Stimulated activated CD4-positive, alpha-beta T cell treated with anti-CD3 and anti-CD28 coated beads, Interleukin-4, amount 100 ng/mL, for 24 hours (primary cell): ENCODE measurements at places on chromosomes 3 and 15.
A peak's percentile ranks its signal among the peaks of the same experiment; 100 is the strongest.

- no peak for DNase-seq
Observed at GRCh38 chr3:136893848-136894443, 31.9 kb downstream of the NCK1 start.

- no peak for DNase-seq
Observed at GRCh38 chr15:80367094-80367493, 37.1 kb upstream of the ARNT2 start.

- DNase-seq: no peak
Observed at GRCh38 chr3:175478301-175478700, 619.2 kb downstream of the NAALADL2 start.

GRCh38 chr15:25787381-25787780 lies 75.7 kb downstream of the ATP10A start:
- no peak for DNase-seq

GRCh38 chr15:38614621-38615020 lies 50.0 kb upstream of the RASGRP1 start:
- DNase-seq: no peak

DNA sequence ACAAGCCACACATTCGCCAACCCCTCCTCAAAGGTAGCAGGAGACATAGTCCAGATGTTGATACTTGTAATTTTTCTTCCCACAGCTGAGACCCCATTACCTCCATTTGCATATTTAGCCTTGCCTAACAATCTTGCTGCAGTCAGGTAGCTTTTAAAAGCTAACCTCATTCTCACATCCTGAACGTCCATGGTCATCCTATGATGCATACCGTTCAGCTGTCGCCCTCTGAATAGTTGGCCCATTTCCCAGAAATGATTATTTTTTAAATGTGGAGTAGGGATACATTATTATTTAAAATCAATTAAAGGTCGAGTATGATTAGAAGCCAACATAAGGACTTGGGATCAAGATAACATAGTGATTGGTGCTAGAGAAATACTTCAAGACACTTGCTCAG lies 165.0 kb downstream of the MEX3B start:
- DNase-seq: no peak

DNA sequence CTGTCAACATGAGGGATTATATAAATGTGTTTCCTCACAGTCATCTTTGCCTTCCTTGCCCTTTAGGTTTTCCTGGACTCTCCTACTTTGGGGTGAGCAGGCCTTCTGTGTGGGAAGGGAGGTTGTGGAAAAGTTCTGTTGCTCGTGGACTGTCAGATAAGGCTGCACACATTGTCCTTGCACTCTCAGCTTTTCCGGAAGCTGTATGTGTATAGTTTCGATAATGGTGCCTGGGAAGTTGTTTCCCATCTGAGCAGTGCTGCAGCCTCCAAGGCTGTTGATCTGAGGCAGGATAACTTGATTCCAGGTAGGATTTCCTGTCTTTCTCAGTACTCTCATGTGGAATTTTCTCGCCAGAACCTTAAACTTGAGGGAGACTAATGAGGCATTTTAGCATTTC lies 297.8 kb upstream of the AZI2 start:
- no peak for DNase-seq

GRCh38 chr3:157275832-157276231 lies 115.9 kb upstream of the CCNL1 start:
- DNase-seq: no peak

GRCh38 chr3:160810362-160811236 lies 54.6 kb downstream of the PPM1L start:
- no peak for DNase-seq

DNA sequence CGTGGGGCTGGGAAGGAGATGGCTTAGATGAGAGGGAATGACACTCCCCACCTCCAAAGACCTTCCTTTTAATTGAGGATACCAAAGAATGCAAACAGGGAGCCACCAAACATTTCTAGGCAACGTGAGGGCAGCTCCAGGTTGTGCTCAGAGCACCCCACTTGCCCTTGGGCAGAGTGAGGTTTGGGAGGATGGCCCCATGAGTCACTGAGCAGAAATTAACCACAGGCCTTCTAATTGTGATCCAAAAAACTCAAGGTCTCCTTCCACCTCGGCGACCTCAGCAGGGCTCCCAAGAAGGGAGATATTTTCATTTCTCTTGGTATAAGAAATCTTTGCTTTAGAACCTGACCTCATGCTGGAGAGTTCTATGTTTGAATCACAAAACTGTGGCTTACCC lies 305.0 kb upstream of the TPM1 start:
- no peak for DNase-seq

GRCh38 chr3:71119171-71119570 lies 464.4 kb downstream of the FOXP1 start:
- DNase-seq: no peak

GRCh38 chr3:197186887-197187588 lies 111.4 kb downstream of the DLG1 start:
- DNase-seq: peak; percentile 31

DNA sequence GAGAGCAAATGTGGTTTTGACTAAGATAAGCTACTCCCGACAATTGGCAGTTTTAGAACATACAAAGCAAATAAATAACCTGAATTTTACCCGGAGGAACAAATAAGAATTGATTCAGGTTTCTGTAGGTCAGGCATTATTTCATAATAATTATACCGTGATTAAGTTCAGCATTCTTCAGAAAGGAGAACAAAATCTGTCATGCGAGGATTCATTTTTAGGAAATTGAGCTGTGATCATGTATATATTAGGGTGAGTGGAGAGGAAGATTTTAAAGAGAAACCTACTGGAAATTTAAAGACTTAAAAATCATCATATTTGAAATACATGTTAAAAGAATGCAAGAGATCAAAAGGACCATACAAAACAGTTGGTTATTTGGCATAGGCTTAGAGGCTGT lies 20.5 kb downstream of the ZNF609 start:
- DNase-seq: no peak

DNA sequence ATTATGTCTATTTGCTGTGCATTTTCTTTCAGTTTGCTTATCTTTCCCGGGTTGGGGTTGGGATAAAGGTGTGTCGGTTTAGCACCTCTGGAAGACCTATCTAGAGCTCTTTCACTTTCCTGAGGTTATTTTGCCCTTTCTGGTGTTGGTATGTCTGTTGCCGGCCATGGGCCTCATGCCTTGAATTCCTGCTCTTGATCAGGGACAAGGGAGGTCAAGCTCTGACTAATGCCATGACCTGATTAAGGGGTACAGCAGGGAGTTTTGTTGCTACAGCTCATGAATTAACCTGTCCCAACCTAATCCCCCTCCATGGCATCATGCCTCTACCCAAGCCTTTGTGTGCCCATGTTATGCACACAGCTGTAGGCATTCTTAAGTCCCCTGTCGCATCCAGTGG lies 70.5 kb upstream of the GOLGA6B start:
- DNase-seq: no peak

DNA sequence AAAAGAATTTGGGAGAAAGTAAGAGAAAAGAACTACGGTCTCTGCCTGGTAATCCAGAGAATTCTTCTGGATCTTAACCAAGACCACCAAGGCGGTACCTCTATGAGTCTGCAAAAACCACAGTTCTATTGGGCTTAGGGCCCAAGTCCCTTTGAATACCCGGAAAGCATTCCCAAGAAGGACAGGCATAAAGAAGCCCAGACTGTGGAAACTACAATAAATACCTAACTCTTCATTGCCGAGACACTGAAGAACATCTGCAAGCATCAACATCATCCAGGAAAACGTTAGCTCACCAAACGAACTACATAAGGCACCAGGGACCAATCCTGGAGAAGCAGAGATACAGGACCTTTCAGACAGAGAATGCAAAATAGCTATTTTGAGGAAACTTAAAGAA lies 162.3 kb upstream of the TMC3 start:
- DNase-seq: no peak

- no peak for DNase-seq
Observed at GRCh38 chr3:96931119-96931862, 116.9 kb downstream of the EPHA6 start.

DNA sequence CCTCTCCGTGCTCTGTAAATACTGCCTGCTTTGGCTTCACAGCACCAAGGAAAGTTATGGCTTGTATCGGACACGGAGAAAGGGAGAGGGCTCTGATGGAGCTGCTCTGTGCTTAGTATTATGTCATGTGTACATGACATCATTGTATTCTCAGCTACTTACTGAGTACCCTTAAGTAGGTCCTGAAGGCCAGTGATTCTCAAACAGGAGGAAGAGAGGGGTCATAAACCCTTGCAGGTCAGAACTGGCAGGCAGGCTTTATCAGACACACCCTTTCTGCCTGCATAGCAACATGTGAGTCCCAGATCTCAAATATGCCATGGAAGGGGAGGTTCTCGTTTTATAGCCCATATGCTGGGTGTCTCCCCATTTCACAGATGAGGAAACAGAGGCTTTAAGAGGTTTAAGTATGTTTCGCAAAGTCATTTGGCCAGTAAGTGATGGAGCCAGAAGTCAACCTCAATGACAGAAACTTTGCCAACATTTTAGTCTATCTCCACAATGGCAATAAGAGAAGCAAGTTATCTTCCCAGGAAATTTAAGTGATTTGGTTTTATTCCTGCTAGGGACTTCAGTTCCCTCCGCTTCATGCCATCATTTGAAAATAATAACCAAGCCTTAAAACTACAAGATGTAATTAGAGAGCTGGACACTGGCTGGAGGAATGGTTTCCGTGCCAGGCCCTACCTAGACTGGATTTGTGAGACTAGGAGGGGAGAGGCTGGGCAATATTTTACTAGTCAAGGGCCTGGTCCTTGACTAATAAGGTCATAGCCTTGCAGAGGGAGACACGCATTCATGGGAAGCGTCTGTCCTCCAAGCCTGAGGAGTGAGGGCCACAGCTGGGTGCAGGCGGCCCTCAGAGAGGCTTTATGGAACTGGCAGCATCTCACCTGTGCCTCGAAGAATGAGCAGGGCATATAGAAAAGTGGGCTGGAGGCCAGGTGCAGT lies 133.0 kb downstream of the XXYLT1 start:
- DNase-seq: no peak

DNA sequence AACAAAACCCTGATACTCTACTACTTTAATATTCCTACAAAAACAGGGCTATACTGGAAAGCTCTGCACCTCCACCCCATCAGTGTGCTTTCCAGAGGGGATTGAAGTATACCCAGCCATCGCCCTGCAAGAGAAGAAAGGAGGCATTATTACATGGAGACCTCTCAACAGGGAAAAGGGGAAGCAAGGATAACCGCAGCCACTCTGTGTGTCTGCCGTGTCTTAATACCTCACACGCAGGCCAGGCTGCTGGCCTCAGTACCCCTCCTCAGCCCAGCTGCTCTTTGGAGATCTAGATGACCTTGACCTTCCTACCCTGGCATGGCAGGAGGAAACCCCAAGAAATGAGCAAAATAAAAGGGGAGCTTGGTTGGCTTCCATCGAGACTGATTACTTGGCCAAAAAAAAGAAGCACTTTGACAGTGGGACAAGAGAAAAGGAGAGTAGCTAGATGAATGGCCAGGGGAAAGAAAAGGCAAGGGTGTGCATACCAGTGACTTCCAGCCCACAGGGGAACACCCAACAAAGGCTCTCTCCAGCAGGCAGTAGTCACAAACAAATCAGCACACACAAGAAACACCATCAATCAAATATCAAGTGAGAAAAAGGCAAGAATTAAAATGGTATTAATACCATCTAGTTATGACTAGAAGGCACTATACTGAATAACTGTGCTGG lies 129.4 kb downstream of the STT3B start:
- no peak for DNase-seq

DNA sequence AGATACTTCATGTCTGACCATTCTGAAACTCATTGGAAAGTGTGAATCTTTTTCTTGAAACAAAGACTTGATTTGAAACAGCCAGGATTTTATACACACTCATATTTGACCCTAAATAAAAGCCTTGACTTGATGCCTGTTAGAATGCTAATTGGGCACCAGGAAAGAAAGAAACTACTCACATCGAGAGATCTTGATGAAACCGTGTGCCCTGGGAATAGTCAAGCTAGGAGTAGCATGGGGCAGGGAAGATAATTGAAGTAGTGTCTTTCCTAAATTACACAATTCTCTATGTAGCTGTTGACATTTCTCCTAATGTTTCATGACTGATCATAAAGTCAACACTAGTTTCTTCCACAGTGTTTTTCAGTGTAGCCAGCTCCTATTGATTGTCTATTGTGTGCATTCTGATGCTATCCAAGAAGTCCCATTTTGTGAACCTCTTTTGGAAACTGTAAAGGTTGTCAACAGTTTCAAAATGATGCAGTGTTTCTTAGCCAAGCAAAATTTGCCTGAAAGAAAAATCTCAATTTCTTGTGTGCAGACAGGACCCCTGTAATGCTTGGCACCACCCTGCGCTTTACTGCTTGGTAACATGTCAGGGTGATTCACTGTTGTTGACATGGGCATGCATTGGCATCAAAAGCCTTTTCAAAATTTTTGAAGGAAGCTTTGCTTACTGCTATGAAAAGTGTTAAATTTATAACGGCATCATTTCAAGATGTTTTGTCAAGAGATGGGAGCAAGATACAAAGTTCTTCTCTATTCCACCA lies 52.5 kb upstream of the OTOL1 start:
- DNase-seq: no peak

GRCh38 chr15:50911001-50911400 lies 2.5 kb downstream of the AP4E1 start:
- DNase-seq: no peak

- peak; percentile 53 for DNase-seq
Observed at GRCh38 chr3:46695177-46695961, 1.9 kb upstream of the ALS2CL start.

- DNase-seq: no peak
Observed at GRCh38 chr3:112175037-112175436, 42.0 kb upstream of the GCSAM start.

GRCh38 chr3:122668930-122669730 lies 11.5 kb upstream of the PARP14 start:
- peak; percentile 62 for DNase-seq

- no peak for DNase-seq
Observed at GRCh38 chr3:46299608-46300460, 54.1 kb upstream of the CCR2 start.

- no peak for DNase-seq
Observed at GRCh38 chr3:166405465-166405864, 568.2 kb upstream of the BCHE start.

GRCh38 chr3:173584093-173584837 lies 186.7 kb downstream of the NLGN1 start:
- DNase-seq: no peak

DNA sequence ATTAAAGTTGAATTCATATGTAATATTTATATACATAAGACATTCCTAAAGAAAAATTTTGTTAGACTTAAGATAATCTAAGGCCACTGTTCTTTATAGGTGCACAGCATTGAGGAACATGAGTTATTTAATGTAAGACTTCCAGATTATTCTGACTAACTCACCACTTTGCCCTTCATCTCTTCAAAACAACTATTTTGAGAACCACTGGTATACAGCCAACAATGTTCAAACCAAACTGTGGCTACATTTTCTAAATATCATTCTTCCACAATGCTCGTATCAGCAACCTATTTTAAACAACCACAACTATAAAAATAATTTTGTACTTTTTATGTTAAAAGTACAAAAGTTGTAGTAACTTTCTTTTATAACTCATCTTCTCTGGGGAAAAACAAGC lies 199.8 kb upstream of the ALCAM start:
- no peak for DNase-seq
